ENCODE measurements at places on chromosomes 5 and 9. TPM values are rescaled to one million over a fixed set of nuclear protein-coding genes. Genes with fewer than 3 reads are reported as not detected.

TMOD1 gene
- total RNA-seq = 197 TPM

IL33 gene
- 50.9 TPM for total RNA-seq

SLC27A6 gene
- 29.7 TPM for total RNA-seq

ORM2 gene
- not detected for total RNA-seq

GRCh38 chr5:150377964-150378694, 20.6 kb downstream of the TCOF1 start:
- no peak for DNase-seq

DNA sequence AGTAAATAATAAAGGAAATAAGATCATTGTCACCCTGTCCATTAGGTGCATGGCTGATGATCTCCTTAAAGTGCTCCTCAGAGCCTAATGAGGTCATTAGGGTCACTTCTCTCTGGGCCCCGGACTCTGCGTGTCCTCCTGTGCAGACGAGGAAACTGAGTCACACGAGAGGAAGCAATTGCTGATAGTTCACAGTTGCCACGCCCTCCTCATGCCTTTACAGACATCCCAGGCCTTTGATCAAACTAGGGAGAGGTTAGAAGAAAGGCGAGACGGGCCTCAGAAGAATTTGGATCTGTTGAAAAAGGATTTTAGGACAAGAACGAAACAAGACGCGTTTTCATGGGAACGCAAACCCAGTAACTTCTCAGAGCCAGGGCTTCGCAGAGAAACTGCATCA, 32.0 kb upstream of the MSX2 start:
- no peak for DNase-seq

DNA sequence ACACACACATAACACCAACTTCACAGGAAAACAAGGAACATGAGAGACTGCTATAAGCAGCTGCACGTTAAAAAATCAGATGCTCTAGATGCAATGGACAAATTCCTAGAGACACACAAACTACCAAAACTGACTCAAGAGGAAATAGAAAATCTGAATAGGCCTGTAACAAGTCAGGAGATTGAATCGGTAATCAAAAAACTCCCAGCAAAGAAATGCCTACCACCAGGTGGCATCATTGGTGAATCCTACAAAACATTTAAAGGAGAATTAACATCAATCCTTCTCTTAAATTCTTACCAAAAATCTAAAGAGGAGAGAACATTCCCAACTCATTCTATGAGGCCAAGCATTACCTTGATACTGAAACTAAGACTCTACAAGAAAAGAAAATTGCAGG, 54.9 kb downstream of the NDST1 start:
- DNase-seq = no peak

DNA sequence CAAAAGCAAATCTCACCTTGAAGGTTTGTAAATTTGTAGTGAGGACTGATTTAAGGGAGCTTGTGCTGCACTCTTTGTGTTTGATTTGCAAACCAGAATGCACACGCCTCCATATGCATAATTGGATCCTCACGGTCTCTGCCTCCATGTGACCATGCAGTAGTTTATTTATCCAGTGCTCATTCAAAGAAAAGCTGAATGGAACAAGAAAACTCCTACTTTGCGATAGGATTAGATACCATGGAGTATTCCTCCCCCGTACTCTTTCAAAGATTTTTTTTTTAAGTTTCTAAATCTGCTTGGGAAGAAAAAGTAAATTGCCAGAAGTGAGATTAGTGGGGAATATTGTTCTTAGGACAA, 290.4 kb upstream of the TUT7 start:
- no peak for DNase-seq

DNA sequence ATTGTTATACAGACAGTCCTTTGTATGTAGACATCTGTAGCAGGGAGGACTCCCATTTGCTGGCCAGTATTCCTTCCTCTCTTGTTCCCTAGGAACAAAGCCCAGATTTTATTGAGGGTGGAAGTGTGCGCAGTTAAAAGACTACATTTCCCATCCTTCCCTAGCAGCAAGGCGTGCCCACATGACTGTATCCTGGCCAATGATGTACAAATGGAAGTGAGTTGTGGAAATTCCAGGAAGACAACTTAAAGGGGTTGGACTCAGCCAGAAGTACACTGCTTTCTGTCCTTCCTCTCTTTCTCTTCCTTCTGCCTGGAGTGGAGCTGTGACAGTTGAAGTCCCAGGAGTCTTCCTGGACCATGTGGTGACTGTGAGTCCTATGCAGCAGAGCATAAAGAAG, 89.0 kb downstream of the HRH2 start:
- no peak for DNase-seq

GRCh38 chr5:135203593-135204036, 169.6 kb upstream of the PITX1 start:
- no peak for DNase-seq

- no peak for DNase-seq
These were observed 93.3 kb upstream of the SLC44A1 start for GRCh38 chr9:105150991-105151685.

Data from right cardiac atrium (tissue), 5 donors.